ENCODE measurements at places on chromosomes 13 and 19.

DNA sequence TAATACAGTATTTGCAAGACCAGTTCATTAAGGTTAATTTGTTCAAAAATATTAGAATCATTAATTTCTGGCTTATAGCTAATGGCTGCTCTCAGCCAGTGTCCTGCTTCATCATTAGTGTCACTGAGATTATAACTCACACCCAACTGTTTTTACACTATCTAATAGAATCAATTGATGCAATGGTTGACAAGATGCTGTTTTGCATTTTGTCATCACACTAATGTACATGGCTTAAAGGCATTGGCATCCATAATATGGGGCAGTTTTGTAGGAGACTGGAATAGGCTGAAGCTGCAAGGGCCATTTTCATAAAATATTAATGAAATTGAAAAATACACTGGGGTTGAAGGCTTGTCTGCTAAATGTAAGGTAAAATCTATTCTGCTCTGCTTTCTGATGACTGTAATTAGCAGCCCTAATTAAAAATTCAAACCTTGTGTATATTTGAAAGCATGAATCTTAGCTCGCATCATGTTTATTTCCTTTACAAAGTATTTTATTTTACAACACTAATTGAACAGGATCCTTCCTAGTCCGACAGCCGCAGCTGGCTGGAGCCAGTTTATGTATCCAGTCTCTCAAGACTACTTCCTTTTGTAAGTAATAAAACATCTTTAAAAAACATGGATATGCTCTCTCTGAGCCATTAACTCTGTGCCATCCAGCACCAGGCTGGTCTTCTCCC is 296.7 kb downstream of the POU4F1 start:
- DNase-seq = no peak

DNA sequence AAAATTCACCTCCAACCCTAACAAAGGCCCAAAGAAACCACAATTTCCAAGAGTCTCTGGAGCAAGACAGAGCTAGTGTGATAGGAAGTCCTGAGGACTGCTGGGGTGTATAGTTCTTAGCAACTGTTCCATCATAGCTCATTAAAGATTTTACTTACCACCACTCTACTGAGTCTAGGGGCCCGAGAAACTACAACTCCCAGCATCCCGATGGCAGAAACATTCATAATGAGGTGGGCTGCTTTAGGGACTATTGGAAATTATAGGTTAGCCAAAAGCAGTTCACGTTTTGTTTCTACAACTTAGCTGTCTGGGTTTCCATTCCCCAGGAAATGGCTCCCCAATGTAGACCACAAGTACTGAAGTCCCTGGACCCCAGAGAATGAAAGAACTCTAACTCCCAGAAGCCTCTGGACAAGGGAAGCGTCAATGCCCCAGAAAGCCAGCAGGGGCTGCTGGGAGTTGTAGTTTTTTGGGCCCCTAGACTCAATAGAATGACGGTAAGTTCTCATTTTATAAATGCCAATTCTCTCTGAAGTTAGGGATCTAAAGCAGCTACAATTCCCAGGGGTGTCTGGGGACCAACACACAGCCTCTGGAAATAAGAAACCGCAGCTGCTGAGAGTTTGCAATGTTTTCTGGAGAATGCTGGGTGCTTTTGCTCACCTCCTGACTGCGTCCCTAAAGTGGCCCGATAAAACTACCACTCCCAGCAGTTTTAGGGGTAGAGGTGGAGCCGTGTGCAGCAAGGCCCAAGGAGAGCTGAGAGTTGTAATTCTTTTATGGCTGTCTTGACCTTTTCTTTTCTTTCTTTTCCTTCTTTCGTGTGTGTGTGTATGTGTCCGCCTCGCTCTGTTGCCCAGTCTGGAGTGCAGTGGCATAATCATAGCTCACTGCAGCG is 11.1 kb downstream of the FTL start:
- no peak for DNase-seq

DNA sequence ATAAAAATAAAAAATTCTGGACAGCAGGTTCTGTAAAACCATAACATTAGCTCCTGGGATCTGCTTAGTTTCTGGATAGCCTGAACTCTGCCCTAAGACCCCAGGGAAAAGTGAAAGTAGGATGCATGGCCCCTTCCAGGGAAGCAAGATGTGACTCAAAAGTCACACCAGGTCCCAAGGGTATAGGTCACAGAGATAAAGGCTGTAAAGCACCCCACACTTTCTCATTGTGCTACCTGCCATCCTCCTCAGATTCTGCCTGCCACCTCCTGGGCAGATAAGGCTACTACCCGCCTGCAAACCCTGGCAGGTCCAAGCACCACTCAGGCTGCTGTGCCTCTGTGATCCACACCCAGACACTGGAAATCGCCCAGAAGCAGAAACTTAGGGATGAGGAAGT is 20.6 kb downstream of the FFAR2 start:
- no peak for DNase-seq

DNA sequence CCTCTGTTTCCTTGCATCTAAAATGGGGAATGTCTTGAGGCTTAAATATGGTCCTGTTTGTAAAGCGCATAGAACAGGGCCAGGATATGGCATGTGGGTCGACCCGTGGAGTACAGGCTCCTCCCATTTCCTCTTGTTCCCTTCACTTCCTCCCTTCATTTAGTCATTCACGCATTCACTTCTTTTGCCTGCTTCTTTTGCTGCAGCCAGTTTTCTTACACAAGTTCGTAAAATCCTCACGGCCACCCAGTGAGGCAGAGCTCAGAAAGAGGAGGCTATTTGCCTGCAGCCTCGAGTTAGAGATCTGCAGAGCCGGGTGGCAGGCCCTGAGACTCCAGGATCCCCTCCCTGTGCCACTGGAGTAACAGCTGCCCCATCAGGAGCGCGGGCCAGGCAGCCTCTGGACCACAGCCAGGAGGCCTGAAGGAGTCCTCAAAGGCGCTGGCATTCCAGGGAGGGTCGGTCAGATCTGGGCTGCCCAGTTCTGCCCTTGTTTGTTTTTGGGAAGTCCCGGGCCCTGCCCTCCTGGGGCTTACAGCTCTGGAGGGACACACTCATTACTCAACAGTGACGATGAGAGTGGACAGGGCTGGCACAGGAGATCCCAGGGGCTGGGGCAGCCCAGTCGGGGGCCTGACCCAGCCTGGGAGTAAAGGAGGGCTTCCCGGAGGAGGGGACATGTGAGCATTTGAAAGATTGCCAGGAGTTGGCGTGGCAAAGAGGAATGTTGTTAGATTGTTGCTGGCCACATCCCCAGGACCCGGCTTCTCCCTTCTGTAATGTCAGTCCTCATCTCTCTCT is 4.6 kb downstream of the PPP5C start:
- DNase-seq = no peak

DNA sequence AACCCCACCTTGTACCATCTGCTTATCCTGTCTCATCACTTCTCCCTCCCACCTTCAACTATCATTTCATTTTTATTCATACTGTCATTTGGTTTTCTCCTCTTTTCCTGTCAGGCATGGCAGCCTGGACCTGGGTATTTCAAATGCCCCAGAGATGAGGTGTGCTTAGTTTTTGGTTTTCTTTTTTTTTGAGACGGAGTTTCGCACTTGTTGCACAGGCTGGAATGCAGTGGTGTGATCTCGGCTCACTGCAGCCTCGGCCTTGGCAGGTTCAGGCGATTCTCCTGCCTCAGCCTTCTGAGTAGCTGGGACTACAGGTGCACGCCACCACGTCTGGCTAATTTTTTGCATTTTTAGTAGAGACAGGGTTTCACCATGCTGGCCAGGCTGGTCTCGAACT is 5.8 kb downstream of the PDS5B start:
- no peak for DNase-seq

DNA sequence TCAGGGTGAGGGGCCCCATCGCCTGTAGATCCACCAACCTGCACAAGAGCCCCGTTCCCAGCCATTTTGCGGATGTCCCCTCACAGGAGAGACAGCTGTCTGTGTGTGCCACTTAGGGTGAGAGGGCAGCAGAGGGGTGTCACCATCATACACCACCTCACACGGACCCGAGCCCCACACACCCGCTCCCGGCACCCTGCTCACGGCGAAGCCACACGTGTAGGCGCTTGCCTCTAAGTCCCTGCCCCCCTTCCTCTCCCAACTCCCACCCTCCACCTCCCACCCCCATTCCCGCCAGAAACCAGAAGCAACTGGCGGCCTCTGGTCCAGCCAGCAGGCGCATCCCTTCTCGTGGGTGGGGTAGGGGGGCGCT is 4.0 kb upstream of the DPF1 start:
- no peak for DNase-seq

- no peak for DNase-seq
Measured at GRCh38 chr13:20411638-20412342, 113.9 kb downstream of the CRYL1 start.

DNA sequence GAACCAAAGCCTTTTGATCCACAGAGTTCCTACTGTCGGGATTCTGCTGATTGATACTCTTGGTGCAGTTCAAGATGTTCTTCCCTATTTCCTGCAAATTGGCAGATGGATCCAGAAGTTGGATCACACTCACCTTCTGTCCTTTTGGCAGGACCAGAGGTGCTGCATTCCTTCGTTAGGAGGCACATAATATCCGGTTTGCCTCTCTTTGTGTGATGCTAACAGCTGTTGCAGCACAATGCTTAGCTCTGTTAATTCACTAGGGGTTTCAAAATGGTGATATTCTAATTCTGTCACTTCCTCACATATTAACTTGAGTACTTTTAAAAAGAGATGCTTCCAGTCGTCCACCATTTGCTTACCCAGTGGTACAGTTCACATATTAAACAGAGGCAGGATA is 15.2 kb upstream of the CHST8 start:
- no peak for DNase-seq

DNA sequence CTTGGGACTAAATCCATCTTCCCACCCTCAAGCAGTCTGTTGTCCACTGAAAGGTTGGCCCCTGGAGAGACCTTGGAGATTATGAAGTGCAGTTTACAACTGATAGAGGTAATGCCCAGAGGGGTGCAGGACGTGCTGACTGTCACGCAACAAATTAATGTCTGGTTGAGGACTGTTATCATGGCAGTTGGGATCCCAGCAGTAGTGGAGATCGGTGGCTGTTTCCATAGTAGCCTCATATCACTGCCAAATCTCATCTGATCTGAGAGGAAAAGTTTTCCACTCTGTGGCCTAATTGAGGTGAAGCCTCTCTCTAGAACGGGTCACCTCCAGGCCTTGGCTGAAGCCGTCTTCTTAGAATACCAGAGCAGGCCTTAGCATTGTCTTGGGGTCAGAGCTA is 4.1 kb downstream of the TECR start:
- no peak for DNase-seq

- no peak for DNase-seq
Measured at GRCh38 chr19:14906711-14907110, 20.8 kb upstream of the OR7A17 start.

DNA sequence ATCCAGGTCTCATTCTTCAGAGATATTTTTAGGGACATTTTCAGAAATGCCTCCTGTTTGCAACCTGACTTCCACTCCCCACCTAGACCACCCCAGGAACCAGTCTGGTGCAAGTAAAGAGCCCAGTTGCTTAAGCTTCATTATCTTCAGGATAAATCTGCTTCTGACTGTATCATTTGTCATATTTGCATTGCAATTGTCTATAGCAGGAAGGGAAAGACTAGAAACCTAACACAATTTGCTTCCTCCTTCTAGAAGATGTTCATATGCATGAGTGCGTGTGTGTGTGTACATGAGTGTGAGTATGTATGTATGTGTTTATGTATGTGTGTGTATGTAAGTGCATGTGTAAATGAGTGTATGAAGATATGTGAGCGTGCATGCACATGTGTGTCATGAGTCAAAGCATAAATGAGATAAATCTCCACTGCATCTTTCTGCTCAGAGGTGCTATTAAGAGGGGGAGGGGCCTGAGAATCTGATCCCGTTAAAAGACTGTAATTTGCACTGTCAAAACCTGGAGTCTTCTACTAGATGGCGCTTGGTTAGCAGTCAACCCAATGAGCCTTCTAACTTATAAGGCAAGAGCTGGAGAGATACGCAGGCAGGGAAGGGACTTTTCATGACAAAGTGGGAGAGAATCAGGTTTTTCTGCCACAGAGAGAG is 178.8 kb upstream of the KL start:
- DNase-seq = no peak

- no peak for DNase-seq
Measured at GRCh38 chr19:40314656-40315055, 29.5 kb upstream of the AKT2 start.

- DNase-seq = peak; percentile 54
Measured at GRCh38 chr13:41563341-41563983, 106.1 kb downstream of the RGCC start.

- DNase-seq = no peak
Measured at GRCh38 chr13:111322001-111322915, 1.8 kb downstream of the TEX29 start.

GRCh38 chr13:47126432-47126831 is 229.6 kb upstream of the HTR2A start:
- DNase-seq = no peak

DNA sequence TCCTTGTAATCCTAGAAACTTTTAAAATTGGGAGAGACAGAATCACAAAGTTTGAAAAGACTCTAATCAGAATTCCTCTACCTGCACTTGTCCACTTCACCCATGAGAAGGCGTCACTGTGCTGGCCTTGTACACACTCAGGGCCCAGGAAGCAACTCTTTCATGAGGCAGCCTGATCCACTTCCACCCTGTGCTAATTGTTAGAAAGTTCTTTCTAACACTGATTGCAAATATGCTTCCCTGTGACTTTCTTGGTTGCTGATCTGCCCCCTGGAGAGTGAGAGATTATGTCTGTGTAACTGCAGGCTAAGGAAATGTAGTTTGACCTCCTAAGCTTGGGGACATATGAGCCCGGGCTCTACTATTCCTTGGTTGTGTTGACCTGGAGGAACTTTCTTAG is 494.6 kb downstream of the MYO16 start:
- DNase-seq = no peak

- no peak for DNase-seq
Measured at GRCh38 chr13:106474912-106475311, 60.5 kb downstream of the EFNB2 start.

GRCh38 chr19:6041991-6042481 is 64.1 kb upstream of the RANBP3 start:
- DNase-seq = no peak

GRCh38 chr13:63481334-63481733 is 2065.7 kb upstream of the PCDH20 start:
- DNase-seq = no peak

DNA sequence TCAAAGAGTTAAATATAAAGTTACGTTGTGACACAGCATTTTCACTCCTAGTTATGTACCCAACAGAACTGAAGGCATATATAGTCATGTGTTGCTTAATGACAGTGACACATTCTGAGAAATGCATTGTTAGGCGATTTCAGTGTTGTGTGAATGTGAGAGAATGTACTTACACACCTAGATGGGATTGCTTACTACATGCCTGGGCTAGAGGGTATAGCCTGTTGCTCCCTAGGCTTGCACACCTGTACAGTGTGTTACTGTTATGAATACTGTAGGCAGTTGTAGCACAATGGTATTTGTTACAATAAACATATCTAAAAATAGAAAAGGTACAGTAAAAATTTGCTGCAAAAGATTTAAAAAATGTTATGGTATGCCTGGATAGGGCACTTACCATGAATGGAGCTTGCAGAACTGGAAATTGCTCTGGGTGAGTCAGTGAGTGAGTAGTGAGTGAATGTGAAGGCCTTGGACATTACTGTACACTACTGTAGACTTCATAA is 89.2 kb downstream of the DHRS12 start:
- DNase-seq = no peak
